ENCODE measurements at places on chromosomes 1 and 21.

- DNase-seq, result no peak
These were observed 77.1 kb upstream of the CD55 start for GRCh38 chr1:207244409-207244801.

DNA sequence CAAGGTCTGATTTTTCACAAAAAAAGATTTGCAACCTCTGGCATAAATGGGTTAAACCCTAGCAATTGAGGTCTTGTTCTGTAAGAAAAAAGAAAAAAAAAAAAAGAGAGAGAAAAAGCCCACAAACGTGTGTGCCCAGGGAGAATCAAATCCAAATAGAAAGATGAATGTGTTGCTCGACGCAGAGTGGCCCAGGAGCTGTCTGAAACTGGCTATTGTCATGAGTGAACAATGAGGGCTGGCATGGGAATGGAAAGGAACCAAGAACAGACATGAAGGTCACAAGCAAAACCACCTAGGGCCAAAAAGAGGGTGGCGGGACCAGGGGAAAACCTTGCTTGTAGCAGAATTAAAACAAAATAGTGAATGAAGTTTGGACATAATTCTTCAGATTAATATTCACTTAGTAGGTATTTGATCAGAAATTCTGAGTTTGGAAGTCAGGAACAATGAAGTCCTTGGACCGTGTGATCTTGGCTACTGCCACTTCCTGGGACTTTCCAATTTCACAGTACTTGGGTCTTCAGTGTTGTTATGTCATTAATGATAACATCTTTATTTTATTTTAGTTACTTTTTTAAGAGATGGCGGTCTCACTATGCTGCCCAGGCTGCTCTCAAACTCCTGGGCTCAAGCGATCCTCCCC lies 3.1 kb downstream of the ENO1 start:
- peak; percentile 54 for DNase-seq

DNA sequence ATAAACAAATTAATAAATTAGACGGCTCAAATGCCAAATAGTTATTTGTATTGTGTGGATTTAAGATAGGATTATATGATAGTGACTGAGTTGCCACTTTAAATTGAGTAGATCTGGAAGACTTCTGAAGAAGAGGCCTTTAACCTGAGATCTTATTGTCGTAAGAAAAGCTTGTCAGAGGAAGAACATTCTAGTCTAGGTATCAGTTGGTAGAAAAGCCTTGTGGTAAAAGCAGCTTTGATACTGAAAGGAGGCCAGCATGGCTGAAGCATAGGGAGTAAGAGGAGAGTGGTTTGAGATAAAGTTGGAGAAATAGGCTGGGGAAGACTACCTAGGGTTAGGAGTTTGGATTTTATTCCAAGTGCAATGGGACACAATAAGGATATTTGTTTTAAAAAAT lies 29.1 kb downstream of the SLC30A7 start:
- no peak for DNase-seq

DNA sequence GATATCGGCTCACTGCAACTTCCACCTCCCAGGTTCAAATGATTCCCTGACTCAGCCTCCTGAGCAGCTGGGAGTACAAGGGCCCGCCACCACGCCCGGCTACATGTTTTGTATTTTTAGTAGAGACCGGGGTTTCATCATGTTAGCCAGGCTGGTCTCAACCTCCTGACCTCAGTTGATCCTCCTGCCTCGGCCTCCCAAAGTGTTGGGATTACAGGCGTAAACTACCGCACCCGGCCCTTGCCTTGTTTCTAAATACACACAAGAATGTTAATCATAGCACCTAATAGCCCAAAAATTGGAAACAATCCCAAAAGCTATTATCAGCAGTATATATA lies 1.2 kb upstream of the MSTO1 start:
- no peak for DNase-seq

DNA sequence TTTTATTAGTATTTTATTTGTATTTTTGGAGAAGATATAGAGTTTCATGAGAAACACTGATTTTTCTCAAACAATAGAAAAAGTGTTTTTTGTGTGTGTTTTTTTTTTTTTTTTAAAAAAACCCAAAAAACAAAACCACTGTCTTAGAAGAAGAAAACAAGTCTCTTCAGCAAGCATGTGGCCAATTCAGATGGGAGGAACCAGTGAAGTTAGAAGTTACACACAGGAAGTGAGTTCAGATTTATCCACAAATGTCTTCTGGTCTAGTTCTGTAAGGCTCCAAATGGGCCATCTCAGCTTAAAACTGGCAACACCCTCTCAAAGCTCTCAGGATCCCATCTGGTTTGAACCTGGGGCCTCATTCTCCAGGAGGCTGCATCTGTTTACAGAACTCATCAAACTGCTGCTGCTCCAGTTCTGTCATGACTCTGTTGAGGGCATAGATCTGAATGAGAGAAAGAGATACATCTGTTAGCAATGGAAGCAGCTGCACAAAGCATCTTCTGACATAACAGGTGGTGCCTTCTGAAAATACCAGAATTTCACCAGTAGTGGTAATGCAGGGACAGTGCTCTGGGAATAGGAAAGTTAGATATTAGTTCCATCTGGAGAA lies 9.8 kb upstream of the ERMAP start:
- no peak for DNase-seq

DNA sequence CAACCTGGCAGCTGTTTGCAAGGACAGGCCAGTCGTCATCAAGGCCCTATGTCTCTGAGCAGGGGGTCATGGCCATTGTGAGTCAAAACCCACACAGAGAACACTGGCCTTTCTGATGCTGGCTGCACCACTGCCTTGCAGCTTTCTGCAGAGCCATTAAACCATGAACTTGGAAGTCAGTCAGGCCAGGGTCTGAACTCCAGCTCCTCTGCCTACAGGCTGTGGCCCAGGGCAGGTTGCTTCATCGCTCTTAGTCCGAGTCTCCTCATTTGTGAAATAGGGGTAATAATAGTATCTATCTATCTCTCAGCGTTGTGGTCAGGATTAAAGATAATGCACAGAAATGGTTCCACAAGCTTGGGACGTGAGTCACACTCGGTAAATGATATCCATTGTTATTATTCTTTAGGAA lies 35.8 kb upstream of the HIVEP3 start:
- no peak for DNase-seq

GRCh38 chr1:171142416-171143385 lies 42.4 kb upstream of the FMO2 start:
- no peak for DNase-seq

DNA sequence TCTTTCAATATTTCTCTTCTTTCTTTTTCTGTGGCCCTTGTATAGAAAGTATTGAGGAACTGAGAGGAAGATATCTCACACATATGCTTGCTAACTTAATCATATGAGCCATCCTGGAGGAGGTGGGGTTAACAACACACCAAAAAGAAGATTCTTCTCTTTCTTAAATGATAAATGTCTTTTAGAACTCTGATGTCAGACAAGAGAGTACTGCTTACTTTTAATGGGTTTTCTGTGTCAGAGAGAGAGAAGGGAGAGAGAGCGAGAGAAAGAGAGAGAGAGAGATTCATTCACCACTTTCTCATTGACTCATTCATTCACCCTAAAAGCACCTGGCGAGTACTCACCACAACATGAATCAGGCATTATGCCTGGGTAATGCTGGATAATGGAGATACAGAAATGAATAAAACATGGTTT lies 250.3 kb upstream of the SGIP1 start:
- DNase-seq, result peak; percentile 62

DNA sequence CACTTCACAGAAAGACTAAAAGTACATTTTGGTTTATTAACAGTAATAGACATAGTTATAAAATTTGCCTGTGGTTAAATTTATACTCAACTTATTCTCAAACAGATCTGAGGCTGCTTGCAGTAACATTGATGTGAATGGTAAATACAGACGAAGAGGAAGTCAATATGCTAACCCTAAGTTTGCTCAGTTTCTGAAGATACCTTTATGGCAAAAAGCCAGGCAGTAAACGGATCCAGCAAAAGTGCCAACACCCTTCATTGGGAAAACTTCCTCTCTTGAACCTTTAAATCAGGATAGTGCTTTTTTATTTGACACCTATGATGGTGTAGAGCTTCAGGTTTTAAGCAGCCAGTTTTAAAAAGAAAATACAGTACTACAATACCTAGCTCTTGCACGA lies 16.6 kb upstream of the CCDC181 start:
- no peak for DNase-seq

GRCh38 chr1:76857973-76858372 lies 9.3 kb upstream of the ST6GALNAC5 start:
- DNase-seq, result no peak

- DNase-seq, result no peak
These were observed 205.5 kb downstream of the KCNJ6 start for GRCh38 chr21:37710546-37711285.

DNA sequence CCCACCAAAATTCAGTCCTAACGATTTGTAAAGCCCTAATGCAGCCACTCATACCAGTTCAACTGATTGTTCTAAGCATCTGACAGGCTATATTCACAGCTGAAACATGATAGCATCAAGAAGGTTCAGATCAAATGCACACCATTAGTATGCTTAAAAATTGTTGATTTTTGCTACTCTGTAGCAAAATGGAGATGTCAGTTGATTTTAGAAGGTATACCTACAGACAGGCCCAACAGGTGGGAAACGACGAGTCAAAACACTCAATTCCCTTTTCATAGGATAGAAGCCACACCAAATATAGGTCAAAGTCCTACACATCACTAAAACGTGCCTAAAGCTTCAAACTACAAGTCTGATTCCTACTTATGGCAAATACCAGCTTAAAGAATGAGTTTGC lies 6.7 kb downstream of the SFPQ start:
- DNase-seq, result no peak

GRCh38 chr1:34690269-34690668 lies 64.6 kb upstream of the GJB5 start:
- no peak for DNase-seq

Data from suppressor macrophage treated with lipopolysaccharide for 4 hours (primary cell).